ENCODE measurements at places on chromosomes 11 and 22.

- DNase-seq = peak; percentile 68
These were observed 69.4 kb upstream of the FGF3 start for GRCh38 chr11:69888483-69889181.

DNA sequence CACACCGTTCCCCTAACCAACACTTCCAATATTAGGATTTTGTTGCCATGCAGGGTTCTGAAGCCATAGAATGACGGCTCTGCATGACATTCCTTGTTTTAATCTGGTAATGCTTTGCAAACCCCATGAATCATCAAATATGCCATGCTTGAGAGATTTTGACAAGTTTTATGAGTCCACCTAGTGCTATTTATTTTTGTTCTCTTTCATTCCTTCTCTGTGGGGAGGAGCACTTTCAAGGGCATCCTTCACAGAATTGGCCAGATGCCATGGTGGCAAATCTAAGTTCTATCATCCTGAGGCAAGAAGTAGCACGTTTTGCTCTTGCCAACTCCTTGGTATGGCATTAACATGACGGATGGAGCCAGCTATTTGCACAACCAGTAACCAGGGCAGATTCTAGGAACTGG, 268.4 kb downstream of the FAM76B start:
- no peak for DNase-seq

GRCh38 chr11:126246636-126247035, 22.1 kb downstream of the SRPRA start:
- no peak for DNase-seq

- DNase-seq = no peak
These were observed 8.0 kb downstream of the MRTFA start for GRCh38 chr22:40628354-40629042.

DNA sequence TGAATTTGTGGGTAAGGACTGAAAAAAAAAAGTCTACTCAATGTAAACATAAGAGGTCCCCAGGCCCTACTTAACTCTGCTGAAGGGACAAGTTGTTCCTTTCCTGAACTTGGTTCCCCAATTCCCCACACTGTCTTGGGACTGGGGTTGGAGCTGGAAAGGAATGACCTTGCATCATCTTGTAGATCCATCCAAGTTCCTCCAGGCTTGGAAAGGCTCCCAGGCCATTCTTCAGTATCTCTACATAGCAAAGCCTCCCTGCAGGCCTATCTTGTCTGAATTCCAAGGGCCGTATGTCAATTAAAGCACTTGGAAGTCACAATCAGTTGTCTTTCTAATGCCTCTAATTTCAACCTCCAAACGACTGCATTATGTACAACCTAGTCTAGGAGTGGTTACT, 361.2 kb downstream of the TMEM135 start:
- DNase-seq = no peak

DNA sequence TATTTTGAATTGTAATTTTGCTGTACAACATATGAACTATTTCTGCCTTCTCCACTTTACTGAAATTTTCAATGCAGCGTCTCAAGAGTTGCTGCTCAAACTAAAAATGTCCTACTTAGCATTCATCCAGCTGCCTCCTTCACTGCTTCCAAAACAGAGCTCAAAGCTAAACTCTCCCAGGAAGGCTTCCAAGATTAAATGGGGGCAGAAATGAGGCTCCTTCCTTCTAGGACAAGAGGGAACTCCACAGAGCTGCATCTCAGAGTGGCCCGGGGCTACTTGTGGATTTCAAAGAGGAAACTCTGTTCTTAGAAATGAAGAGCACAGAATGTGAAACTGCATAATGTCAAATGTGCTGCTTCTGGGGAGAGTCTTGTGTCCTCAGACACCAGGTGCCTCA, 295.9 kb upstream of the NCAM1 start:
- DNase-seq = no peak

DNA sequence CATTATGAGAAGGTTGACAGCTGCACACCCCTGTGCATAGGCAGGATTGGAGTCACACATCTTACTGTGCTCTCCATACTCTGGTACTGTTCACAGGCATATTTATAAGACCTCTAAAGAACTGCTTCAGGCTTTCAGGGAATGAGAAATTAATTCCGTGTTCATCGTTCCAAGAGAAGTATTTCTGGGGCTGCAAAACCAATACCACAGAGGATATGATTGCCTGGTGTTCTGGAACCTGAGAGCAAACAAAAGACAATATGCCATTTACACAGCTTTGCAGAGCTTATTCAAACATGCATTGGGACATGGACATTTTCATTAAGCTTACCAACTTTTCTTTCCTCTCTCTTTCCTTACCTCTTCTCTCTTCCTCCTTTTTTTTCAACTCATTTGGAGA, 388.7 kb downstream of the NTM start:
- DNase-seq = no peak

DNA sequence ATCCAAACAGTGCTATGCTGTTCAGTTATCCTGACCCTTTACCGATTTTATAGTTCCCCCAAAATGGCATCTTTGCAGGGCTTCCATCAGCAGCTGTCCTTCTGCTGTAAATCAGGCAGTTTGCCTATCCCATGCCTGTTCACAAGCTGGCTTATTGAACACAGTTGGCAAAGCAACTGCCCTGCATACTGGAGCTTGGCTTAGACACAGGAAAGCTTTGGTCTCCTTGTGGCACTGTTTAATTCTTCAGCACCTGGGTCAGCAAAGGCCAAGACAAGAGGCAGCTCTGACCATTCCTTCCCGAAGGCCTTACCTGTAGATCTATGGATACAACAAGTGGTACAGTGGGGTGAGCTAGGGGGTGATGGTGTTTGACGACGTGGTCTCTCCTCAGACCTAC, 32.2 kb downstream of the TSPAN18 start:
- no peak for DNase-seq

- DNase-seq = no peak
These were observed 1060.5 kb downstream of the DLG2 start for GRCh38 chr11:84566671-84567070.

DNA sequence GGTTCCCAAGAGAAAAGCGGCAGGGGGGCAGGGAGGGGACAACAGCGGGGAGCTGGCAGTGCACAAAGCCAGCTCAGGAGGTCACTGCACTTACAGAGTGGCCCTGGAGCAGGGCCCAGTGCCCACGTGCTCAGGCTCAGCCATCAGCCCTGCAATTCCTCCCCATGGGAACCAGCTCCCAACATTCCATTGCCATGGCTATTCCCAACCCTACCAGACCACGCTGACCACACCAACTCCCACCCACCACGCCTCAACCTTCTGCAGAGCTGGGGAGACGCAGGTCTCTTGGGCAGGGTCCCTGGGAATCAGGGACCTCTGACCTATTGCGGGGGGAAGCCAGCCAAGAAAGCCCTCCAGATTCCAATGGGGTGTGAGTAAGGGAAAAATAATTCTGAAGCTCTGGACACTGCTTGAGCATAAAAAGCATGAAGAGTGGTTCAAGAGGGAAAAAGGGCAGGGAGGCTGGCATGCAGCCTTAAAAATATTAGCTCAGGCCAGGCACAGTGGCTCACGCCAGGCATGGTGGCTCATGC, 38.3 kb upstream of the TFIP11 start:
- DNase-seq = no peak

DNA sequence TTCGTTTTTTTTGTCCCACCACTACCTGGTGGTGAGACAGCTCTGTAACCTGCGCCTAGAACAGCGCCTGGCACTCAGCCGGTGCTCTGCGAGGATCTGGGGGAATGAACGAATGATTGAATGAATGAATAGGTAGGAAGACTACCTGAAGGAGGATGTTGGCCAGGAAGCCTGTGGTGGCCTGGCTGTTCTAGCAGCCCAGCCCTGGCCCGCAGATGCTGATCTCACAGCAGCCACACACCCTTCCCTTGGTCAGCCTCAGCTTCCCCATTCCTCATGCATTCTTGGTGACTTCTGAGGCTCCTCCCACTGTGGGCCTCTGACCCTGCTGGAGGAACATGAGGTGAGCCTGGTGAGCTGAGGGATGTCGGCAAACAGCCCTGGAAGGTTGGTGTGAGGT, 3.7 kb downstream of the TRPM5 start:
- no peak for DNase-seq

- DNase-seq = no peak
These were observed 38.4 kb downstream of the AMBRA1 start for GRCh38 chr11:46555267-46556054.

Data from activated CD4-positive, alpha-beta T cell treated with anti-CD3 and anti-CD28 coated beads for 4 hours (primary cell).